ENCODE measurements at places on chromosomes 6 and 20.

DNA sequence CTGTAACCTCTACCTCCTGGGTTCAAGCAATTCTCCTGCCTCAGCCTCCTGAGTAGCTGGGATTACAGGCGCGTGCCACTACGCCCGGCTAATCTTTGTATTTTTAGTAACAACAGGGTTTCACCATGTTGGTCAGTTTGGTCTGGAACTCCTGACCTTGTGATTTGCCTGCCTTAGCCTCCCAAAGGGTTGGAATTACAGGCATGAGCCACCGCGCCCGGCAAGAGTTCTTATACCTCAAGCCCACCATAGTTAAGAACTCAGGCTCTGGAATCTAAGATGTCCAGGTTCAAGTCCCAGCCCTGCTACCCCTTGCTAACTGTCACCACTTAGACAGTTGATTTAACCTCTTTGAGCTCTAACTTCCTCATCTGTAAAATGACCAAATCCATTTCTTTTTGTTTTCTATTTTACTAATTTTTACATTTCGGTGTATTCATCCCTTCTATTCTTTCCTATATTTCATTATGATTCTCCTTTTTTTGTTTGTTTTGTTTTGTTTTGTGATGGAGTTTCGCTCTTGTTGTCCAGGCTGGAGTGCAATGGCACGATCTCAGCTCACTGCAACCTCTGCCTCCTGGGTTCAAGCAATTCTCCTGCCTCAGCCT lies 104.8 kb upstream of the ZNF217 start:
- DNase-seq = no peak

DNA sequence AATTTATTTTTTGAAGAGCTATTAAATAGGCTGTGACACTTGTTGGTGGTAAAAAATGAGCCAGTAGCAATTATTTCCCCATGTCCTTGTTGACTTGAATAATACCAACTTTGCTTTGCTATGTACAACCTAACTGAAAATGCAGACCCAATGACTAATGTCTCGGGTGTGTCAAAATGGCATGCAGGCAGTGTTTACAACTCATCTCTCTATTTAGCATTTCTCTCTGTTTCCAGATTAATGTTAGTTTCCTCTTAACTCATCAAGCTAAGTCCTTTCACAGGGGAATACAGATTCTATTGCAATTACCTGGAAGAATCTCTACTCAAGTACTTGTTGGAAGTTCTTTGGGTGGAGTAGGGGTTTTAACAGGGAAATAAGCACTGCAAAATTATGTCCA lies 504.4 kb downstream of the BCKDHB start:
- no peak for DNase-seq

DNA sequence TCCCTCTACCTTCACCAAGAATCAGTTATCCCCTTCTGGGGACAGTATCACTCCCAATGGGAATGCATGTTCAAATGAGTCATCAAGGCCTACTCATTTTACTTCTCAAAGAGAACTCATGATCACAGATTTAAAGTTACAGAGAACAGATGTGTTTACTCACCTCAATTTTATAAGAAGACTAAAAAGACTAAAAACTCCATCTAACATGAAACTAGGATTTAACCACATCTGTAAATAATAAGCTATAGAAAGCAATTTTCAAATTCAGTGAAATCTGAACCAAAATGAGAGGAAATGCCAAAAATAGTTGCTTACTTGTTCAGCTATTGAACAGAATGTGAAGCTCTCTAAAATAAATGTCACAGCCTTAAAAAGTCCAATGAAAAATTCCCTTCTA lies 300.1 kb upstream of the KCNQ5 start:
- DNase-seq = no peak

DNA sequence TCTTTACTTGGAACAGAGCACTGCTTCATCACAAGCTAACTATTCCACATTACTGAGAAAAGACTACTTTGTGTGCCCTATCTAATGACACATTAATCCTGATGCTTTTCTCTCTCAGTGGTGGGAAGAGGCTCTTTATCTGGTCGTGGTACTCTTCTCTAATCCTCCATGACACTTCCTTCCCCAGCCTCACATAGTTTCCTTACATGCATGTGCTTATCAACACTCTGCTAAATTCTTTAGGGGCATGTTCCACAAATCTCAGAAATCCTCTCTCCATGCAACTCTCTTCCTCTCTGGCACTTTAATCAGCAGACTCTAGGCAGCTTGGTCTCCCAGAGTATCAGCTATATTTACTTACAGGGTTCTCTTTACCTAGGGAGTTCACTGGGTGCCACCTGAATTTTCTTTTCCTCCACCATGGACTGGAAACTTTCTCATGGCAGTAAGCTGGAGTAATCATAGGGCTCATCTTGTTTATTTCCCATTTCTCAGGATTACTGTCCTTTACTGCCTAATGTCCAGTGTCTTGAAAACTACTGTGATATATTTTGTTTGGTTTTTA lies 27.0 kb upstream of the SLC22A2 start:
- DNase-seq = no peak

- no peak for DNase-seq
Observed at GRCh38 chr6:166277018-166277417, 31.2 kb downstream of the PRR18 start.

DNA sequence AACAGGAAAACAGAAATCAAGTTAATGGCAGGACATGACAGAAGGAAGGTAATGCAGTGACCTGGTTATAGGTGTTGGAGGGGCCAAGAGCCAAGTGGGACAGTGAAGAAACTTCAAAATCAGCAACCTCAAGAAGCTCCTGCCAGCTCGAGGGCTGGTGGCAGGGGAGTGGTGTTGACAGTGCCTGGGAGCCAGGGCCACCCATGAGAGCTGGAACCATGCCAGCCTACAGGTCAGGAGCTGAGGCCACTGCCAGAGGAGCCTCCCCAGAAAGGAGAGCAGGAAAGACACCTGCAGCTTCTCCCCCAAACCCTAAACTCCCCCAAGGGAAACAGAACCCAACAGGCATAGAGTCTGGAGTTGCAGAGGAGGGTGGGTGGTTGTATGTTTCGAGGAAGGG lies 262.1 kb downstream of the LRFN2 start:
- no peak for DNase-seq

- no peak for DNase-seq
Observed at GRCh38 chr6:101662111-101662897, 268.8 kb downstream of the GRIK2 start.

DNA sequence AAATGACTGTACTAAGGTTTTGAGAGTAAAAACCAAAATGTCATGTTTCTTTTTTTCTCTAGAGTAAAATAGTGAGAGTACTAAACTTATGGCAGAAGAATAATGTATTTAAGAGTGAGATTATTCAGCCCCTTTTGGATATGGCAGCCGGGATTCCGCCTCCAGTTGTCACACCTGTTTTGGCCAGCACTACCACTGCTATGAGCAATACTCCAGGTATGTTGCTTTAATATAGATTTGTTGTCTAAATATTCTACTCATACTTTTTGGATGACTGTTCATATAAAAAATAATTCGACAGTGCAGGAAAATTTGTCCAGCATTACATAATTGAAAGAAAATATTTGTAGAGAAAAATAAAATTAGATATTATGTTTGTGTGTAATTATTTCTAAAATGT lies 59.5 kb downstream of the SCAF8 start:
- no peak for DNase-seq

DNA sequence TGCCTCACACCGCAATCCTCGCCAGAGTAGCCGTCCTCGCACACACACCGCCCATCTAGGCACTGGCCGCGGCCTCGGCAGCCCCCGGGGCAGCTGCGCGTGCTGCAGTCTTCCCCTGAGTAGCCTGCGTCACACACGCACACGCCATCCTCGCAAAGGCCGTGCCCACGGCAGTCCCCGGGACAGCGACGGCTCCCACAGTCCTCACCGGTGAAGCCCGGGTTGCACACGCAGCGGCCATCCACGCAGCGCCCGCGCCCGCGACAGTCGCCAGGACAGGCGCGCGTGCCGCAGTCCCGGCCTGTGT lies 13.1 kb downstream of the TNXB start:
- no peak for DNase-seq
